ENCODE measurements at places on chromosomes 11 and 22.

DNA sequence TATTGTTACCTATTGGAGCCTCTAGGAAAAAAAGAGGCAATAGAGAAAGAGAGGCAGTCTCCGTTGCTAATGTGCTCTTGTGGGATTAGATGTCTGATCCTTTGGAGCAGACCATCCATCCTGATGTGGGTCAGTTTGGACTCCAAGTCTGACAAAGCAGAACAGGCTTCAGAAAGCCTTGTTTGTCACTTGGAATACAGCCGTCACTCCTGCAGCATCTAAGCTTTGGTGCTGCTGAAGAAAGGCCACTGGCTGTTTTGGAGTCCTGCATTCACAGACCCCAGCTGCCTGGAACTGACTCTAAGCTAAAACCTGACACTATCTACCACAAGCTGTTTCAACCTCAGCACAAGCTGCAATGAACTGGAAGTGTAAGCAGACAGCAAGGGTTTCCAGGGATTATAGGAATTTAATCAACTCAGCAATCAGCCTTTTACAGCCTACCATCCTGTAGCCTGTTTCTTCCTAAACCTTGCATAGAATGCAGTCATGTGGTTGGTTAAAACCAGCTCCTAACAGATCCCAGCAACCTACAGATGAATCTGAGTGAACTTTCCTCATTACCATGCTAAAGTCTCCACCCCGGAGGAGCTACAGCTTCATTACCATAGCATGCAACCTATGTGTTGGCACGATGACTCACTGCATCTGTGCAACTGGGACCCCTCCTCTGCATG, 3.7 kb upstream of the PLAAT4 start:
- ATAC-seq, result peak; percentile 54

GRCh38 chr22:50302041-50302541, 5.4 kb downstream of the PLXNB2 start:
- no peak for ATAC-seq

DNA sequence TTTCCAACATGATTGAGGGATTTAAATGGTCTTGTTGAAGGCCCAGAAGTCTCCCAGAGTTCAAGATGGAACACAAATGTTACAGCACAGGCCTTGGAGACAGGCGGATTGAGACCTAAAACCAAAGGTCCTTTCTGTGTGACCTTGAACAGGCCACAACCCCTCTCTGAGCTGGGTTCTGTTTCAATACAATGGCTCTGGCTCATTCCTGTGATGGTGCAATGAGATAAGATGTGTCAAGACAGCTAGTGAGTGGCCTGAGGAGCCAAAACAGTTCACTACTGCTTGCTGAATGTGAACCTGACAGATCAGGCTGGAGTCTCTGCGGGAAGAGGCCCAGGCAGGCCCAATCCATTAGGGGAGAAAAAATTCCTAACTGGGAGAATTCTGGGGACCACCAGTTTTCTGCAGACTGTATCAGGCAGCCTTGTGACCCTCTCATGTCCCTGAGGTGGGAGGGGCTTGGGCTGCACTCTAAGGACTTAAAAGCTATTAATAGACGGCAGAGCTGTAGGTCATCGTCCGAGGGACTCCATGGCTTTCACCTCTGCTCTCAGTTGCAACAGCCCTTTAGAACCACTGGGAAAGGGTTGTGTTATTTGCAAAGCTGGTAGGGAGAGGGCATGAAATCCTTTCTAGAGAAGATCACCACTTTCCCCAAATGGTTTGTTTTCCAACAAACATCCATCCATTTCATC, 126.1 kb upstream of the TEAD1 start:
- ATAC-seq, result peak; percentile 64

DNA sequence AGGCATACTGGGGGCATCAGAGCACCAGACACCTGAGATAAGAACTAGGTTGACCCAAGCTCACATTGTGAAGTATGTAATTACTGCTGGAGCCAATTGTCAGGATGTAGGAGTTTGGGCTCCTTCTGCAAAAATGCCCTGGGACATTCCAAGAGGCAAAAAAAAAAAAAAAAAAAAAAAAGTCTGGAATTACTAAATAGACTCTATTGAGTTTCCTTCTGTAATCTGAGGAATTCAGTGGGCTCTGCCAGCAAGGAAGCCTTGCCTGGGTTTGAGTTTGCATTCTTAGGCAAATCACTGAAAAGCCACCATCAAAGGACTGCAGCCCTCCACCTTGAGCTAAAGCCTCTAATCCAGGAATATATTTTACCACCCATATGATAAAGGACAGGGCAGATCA, 8.0 kb upstream of the CAVIN3 start:
- no peak for ATAC-seq

DNA sequence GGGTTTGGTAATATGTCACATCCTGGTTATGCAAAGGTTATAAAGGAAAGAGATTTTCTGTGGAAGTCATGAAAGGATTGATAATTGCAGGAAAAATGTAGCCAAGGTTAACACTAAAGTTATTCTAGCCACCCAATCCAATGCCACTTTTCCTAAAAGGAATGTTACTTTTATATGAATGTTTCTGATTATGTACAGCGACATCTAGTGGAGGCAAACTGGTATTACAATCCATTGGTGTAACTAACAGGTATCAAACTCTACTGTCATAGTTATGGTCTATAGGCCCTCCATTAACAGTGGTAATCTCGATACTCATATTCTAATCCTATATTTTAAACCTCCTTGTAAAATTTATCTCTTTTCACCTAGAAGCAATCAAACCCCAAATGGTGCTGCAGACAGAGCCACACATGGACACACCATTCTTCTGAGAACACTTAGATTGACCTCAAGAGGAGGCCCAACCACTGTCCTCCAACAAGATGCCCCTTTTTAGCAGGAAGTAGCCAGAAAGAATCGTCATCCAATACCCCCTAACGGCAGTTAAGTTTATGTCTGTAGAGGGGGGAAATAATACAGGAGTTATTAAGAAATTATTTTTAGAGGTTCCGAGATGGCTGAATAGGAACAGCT, 74.9 kb upstream of the RAG2 start:
- ATAC-seq, result no peak

- no peak for ATAC-seq
These were observed 720 bp upstream of the FAR1 start for GRCh38 chr11:13667795-13668101.

DNA sequence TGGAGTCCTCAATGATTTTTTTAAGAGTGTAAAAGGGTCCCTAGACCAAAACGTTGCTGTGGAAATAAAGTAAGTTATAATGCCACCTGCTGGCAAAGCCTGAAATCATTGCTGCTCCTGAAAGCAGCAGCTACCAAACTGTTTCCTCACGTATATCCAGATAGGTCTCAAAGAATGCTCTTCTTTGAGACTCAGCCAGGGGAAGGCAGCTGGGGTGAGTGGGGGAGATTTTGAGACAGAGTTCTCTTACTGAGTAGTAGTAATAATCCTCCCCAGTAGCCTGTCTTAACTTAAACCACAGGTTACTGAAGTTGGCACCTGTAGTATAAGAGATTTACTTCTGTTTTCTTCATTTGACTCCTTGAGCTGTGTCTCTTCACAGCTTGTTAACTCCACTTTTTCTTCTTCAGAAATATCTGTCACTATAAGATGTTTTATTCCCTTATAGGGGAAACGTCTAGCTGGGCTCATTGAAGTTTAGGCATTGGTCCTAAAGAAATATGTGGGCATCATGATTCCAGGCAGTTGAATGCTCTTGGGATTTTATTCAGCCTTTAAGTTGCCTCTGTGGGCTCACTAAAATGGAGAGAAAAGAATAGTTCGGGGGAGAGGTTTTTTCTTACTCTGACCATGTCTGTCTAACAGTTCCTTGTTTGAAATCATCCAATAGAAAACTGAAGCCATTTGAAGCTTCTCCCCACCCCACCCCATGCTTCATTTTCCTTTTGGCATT, 77.9 kb downstream of the BTBD10 start:
- peak; percentile 57 for ATAC-seq

DNA sequence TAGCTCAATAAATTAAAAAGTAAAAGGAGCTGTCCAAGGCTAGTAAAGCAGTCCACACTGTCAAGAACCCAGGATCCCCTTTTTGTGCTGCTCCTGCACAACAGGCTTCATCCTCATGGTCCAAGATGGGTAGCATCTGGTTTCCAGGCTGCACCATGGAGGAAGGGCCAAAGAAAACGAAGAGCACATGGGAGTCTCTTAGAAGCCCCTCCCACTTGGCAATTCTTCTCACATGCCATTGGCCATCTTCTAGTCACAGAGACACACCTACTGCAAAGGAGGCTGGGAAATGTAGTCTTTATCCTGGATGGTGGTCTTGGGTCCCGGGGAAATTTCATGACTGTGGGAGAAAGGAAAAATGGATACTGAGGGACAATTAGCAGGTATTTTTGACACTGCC, 37.8 kb downstream of the PRR5L start:
- ATAC-seq, result peak; percentile 22

DNA sequence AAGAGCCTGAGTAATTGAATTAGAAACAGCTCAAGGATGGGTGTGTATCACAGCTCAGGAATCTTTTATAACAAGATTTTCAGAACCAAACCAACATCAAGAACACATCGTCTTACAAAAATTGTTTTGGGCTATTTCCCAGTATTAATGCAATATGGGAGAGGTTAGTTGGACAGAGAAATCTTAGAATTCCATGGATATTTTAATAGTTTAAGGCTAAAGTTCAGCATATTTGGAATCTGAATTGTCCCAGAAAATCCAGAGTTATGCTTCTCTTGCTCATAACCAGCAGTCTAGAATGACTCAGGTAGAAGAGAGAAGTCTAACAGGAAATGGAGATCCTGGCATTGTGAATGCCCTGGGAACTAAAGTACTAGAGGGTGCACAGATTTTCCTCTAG, 74.6 kb downstream of the ADM start:
- no peak for ATAC-seq

DNA sequence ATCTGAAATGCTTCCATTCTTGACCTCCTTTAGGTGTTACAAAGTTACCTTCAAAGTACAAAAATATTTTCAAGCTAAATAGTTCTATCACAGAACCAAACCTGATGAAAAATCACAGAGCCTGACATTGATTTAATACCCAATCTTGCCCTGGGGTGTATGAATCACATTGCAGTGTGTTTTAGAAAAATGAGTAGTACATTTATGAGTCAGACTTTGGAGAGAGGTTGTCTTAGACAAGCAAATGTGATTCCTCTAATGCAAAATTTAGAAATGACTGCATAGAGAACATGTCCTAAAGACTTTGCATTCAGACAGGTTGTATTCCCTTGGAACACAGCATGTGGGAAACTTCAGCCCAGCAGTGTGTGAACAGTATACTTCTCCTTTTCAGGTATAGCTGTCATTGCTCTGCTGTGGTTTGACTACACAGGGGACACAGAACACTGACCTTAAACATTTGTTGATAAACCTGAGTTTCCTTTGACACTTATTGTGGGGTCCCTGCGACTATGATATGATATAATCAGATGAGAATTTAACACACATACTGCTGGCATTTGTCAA, 972.1 kb downstream of the JRKL start:
- no peak for ATAC-seq

DNA sequence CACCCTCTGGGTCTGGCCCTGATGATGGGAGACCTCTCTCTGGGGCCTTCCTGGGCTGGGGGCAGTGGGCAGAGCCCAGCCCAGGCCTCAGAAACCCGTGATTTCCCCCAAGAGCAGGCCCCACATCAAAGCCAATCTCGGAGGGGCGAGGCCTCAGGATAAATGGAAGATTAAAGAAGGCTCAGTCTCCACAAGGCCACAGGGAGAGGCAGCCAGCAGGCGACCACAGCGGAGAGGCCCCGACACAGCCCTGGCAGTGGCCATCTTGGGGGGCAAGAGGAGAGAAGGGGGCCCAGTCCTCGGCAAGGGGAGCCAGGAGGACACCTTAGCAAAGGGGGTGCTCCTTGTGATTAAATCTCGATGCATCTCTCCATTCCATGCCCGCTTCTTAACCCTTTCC, 12.5 kb upstream of the CREB3L1 start:
- no peak for ATAC-seq

GRCh38 chr11:9206496-9206895, 58.7 kb downstream of the DENND5A start:
- no peak for ATAC-seq

GRCh38 chr11:76824083-76824939, 36.4 kb upstream of the ACER3 start:
- peak; percentile 53 for ATAC-seq

DNA sequence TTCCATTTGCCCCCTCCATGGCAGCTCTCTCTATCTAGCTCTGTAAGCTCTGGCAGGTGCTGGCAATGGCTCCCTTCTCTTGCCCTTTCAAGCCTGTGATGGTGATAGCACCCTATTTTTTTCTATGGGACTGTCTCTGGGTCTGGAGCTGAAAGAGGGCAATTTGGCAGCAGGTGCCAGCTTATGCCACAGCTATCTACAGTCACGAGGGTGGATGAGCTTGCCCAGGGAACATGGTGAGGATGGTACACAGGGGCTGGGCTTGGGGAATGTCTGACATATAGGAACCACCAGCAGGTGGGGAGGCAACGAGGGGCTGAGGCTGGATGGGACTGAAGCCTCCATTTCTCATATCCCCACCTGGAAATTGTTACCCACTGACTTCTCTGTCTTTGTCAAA, 175.4 kb upstream of the SYT13 start:
- ATAC-seq, result no peak

- ATAC-seq, result no peak
These were observed 47.1 kb upstream of the HORMAD2 start for GRCh38 chr22:30033137-30033536.

GRCh38 chr11:15801616-15802015, 554.7 kb downstream of the SOX6 start:
- ATAC-seq, result no peak

DNA sequence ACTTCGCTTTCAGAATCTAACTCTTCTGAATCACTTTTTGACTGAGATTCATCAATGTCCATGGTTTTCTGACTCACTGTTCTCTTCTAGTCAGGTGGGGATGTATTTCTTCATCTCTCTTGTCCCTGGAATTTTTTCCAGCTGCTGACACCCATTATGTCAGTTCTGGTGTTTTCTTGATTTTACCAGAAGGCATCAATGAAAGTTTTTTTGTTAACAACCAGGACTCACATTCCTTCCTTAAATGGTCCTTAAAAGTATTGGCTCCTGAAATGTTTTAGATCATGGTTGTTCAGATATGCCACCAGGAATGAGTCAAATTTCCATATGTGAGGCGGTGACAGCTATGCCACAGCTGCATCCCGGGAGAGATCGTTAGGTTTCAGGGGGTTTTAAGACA, 12.9 kb downstream of the MICAL2 start:
- no peak for ATAC-seq
